ENCODE measurements at places on chromosomes 6 and 20.

DNA sequence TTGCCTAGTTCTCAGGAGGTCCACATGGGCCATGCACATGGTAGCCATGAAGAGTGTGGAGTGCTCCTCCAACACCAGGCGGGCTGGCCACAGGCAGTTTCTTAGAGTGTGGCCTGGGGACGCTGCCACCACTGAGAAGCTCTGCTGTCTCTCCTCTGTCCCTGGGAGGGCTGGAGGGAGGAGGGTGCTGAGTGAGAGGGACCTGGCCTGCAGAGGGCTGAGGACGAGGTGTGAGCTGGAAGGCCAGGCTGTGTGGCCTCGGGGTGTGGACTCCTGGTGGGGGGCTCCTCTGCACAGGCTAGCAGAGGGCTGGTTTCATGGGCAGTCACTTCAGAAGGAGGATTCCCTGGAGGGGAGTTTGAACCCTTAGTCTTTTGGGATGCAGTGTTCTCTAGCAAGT lies 39.7 kb downstream of the SYNJ2 start:
- peak; percentile 47 for DNase-seq

GRCh38 chr6:135179920-135180541 lies 1.1 kb upstream of the MYB start:
- peak; percentile 4 for DNase-seq

- DNase-seq = no peak
Observed at GRCh38 chr6:27415898-27416297, 27.3 kb downstream of the ZNF391 start.

DNA sequence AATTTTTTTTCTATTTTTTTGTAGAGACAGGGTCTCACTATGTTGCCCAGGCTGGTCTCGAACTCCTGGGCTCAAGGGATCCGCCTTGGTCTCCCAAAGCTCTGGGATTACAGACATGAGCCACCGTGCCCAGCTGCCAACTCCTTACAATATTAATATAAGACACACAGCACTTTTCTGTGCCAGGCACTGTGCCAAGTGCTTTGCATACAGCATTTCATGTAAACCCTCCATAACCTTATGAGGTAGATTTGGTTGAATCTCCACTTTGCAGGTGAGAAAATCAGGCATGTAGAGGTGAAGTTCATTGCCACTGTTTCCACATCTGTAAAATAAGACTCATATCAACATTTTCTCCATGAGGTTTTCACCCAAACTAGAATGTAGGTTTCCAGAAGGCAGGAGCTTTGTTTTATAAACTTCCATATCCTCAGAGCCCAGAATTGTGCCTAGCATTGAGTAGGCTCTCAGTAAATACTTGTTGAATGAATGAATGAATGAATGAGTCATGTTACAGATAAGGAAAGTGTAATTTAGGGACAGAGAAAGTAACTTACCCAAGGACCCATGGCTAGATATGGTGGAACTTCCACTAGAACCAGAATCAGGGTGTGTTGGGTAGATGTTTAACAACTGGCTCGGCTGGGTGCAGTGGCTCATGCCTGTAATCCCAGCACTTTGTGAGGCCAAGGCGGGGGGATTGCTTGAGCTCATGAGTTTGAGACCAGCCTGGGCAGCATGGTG lies 3.0 kb upstream of the CTNNBL1 start:
- DNase-seq = no peak

- DNase-seq = no peak
Observed at GRCh38 chr6:85394853-85395538, 54.9 kb upstream of the NT5E start.

DNA sequence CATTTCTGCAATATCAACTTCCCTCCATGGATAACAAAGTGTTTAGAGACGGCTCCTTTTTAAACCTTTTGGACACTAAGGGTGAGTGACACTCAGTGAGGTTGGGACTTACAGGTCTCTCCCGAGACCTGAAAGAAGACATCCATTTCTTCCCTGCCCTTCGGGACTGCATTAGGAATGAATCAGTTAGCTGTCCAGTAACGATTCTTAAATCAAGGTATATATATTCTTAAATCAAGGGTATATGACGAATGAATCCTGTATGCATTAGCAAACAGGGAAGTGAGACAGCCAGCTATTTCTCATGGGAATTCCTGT lies 52.9 kb downstream of the EDN1 start:
- no peak for DNase-seq

GRCh38 chr6:10465629-10466499 lies 51.0 kb upstream of the TFAP2A start:
- DNase-seq = peak; percentile 65
